Neural progenitor cell (in vitro differentiated cells): ENCODE measurements at places on chromosomes 6 and 20. TPM values are rescaled to one million over a fixed set of nuclear protein-coding genes. Genes with fewer than 3 reads are reported as not detected.

DNA sequence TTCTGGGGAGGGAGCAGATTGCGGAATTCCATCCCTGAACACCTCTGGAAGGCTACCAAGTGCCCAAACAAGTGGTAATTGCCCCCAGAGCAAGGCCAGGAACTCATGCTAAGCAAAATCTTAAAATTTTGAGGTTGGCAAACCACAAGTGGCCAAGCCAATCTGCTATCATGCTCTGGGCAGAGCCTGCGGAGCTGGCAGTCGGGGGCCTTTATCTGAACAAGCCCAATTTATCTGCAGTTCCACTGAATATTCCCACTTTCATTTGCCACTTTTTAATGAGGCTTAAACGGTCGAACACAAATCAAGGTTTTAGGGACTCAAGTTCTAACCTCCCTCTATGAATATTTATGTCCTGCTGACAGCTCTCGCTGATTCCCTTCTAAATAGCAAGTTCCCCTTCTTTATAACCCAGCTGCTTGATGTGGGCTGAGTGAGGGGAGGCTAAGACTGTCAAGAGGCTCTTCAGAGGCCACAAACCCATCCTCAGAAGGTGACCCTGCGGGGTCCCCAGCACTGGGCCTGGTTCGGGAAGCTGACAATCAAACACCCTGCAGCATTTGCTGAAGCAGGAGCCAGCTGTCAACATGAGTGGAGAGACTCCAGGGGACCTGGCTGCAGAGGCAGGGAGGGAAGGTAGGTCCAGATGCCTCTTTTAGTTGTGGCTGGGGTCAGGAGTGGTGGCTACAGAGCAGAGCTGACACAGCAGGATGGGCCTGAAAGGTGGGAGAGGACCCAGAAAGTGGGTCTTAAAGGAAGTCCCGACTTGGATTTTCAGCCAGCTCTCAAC is 11.9 kb downstream of the CCDC167 start:
- DNase-seq = no peak

The CRISP3 gene
- not detected in 2 replicates for total RNA-seq

DNA sequence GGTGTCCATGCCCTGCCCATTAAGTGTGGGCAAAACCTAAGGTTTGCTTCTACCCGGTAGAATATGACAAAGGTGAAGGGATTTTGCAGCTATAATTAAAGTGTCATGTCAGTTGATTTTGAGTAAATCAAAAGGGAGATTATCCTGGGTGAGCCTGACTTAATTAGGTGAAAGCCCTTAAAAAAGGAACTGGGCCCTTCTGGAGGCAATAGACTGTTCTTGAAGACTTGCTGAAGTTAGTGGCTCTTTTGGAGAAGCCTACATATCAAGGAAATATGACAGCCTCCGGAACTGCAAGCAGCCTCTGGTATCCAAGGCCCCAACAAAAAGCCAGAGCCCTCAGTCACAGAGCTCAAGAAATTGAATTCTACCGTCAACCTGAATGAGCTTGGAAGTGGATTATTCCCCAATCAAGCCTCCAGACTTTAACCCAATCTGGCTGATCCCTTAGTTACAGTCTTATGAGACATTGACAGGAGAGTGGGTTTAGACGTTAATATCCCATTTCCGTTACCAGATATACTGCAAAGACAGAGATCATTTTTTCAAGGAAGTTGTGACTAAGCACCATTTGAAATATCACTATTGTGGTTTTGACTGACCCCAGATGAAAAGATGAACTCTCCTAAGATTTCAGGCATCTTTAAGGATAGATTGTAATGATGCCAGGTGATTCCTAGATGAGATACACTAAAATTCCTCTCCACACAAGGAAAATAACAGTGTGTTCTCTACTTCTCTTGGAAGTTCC is 303.4 kb downstream of the PLCB1 start:
- no peak for DNase-seq

The GPX5 gene
- total RNA-seq = not detected in 2 replicates
